ENCODE measurements at places on chromosomes 6 and 20. TPM values are rescaled to one million over a fixed set of nuclear protein-coding genes. Genes with fewer than 3 reads are reported as not detected.
A peak's percentile ranks its signal among the peaks of the same experiment; 100 is the strongest.

DNA sequence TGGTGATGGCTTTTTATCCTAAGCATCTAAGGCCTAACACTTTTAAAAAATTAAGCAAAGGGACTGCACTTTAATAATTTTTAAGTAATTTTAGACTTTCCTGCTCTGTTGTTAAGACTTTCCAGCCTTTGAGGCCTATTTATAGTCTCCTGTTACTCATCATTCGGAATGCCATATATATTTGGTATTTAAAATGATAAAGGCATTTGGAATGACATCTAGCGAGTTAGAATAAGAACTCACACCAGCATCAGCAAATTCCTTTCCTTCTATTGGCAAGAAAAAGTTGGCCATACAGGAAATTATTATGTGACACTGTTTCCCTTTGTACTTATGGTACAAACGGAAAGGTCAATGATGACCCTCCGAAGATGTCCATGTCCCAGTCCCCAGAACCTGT is 88.1 kb upstream of the STMND1 start:
- peak; percentile 90 for DNase-seq

MUC21 gene
- total RNA-seq: not detected

GRCh38 chr20:46060301-46060881 is 29.4 kb downstream of the NCOA5 start:
- no peak for DNase-seq

SLA2 gene
- total RNA-seq: not detected

SIRPB2 gene
- not detected for total RNA-seq

GNRH2 gene
- 1.4 TPM for total RNA-seq

- DNase-seq: no peak
Observed at GRCh38 chr6:30547454-30547853, 8.8 kb downstream of the GNL1 start.

DNA sequence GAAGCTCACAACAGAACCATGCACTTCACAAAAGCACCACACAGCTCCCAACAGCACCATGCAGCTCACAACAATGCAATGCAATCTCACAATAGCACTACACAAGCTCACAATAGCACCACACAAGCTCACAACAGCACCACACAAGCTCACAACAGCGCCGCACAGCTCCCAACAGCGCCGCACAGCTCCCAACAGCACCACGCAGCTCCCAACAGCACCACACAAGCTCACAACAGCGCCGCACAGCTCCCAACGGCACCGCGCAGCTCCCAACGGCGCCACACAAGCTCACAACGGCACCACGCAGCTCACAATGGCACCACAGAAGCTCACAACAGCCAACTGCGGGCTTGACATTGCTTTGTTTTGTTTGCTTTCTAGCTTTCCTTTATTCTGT is 198.1 kb downstream of the DLL1 start:
- no peak for DNase-seq

GRCh38 chr6:39573541-39573940 is 151.7 kb downstream of the KIF6 start:
- no peak for DNase-seq

- no peak for DNase-seq
Observed at GRCh38 chr6:130371921-130372420, 6.2 kb downstream of the TMEM200A start.

KHDRBS2 gene
- not detected for total RNA-seq

GRCh38 chr6:169864148-169865020 is 113.0 kb downstream of the ERMARD start:
- DNase-seq: no peak

- DNase-seq: no peak
Observed at GRCh38 chr6:83467620-83468036, 36.8 kb upstream of the ME1 start.

- no peak for DNase-seq
Observed at GRCh38 chr6:159914565-159914923, 23.8 kb downstream of the MAS1 start.

DNA sequence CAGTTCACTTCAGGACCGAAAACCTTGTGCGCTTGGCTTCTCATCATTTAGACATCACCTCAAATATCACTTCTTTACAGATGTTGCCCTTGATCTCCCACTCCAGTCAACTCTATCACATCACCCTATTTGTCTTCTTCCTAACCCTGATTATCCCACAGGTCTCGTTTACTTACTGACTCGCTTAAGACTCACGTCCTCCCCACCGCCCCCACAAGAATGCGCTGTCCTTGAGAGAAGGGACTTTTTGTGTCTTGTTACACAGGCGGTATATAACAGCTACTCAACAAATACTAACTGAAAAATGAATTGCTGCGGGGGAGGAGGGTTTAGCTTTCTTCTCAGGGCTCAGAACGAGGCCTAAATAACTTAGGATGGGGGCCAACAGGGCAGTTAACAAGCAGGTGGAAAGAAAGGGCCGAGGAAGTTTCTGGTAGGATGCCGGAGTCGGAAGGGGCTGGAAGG is 527 bp downstream of the TOMM34 start:
- DNase-seq: peak; percentile 67

GRCh38 chr20:50338479-50339391 is 148.1 kb downstream of the CEBPB start:
- peak; percentile 59 for DNase-seq

DNA sequence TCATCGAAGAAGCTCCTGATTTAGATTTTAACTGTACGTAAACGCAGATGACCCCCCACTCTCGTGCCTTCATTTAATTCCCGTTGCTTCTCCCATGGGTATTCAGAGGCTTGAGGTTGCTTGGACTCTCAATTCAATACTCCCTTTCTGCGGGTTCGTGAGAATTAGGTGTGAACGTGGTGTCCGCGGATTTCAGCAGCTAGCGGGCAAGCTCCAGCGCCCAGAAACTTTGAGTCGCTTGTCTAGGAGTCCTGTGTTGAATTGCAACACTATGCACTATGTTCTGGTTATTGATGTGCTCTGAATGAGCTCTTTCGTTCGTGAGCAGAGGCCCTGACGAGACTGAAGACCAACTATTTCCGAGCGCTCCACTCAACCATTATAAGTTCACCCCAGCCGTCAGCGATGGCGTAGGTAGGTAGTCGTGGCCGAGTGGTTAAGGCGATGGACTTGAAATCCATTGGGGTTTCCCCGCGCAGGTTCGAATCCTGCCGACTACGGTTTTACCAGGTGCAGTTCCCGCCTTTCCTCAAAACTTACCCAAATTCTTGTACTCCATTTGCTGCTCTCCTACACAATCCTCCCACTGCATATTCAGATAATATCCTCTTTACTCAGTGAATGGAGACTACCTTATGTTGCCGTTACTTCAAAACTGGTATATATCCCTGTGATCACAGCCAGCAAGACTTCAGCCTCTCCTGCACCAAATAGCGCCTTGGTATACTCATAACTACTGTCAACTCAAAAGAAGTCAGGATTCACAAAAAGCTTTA is 72.6 kb upstream of the ZNF184 start:
- peak; percentile 73 for DNase-seq

GRCh38 chr6:166836785-166837718 is 119.3 kb downstream of the RNASET2 start:
- DNase-seq: no peak

DNA sequence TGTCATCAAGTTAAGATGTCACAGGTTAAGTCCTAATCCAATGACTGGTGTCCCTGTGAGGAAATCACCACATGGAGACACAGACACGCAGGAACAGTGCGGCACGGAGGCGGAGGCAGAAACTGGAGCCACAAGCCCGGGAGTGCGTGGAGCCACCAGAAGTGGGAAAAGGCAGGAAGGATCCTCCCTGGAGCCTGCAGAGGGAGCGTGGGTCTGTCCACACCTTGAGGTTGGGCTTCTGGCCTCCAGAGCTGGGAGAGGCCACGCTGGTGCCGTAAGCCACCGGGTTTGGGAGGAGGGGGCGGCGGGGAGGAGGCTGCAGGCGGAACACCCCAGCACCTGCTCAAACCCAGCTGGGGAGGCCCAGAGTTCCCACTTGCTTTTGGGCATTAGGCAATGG is 3.8 kb downstream of the CABLES2 start:
- DNase-seq: no peak

PI3 gene
- not detected for total RNA-seq

DNA sequence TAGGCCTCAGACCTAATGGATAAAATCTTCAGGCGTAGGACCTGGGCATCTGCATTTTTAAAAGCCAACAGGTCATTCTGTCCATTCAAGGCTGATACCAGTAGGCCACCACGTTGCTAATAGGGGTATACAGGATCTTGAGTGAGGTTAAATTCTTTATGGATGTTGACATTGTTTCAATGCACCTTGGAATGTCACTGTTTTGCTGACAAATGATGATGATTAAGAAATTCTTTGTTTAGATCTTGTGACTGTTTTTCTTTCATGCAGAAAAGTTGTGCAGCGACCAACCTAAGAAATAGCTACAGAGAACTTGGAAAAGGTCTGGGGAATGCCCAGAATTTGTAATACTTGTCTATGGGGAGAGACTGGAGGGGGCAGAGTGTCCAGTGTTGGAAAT is 101.1 kb upstream of the CLDN20 start:
- peak; percentile 53 for DNase-seq

DNA sequence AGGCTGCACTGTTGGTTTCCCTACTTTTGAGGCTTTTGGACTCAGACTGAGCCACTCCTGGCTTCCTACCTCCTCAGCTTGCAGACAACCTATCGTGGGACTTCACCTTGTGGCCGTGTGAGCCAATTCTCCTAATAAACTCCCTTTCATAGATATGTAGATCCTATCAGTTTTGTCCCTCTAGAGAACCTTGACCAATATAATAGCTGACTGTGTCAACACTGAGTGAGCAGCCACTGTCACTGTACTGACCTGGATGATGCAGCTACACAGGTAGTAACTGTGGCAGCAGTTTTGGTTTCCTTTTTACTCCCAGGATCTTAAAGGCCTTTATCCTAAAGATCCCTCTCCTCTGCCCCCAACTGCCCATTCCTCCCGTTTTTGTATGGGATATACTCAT is 70.2 kb downstream of the SLC22A3 start:
- DNase-seq: no peak

- no peak for DNase-seq
Observed at GRCh38 chr6:146883640-146884531, 285.1 kb downstream of the ADGB start.

TTLL9 gene
- total RNA-seq: 0.41 TPM

OR10C1 gene
- not detected for total RNA-seq

DDRGK1 gene
- 42.8 TPM for total RNA-seq

- DNase-seq: peak; percentile 57
Observed at GRCh38 chr20:8853805-8854338, 215.0 kb upstream of the PLCB4 start.

SIRPB1 gene
- not detected for total RNA-seq

DNA sequence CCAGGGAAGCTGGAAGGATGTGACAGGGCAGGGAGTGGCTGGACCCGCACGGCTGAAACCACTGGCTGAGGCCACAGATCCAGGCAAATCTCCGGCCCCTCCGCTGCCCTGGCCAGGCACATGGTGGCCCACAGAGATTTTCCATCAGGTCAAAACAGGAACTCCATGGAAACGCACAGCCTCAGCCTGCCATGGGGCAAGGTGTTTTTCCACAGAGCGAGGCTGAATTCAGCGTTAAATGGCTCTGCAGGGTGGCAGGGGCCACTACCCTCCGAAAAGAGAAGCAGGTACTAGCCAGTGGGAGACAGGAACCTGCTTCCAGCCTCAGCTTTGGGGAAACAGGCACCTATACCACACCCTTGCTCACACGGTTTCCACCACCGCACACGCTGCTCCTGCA is 53.1 kb downstream of the PREX1 start:
- DNase-seq: no peak

DNA sequence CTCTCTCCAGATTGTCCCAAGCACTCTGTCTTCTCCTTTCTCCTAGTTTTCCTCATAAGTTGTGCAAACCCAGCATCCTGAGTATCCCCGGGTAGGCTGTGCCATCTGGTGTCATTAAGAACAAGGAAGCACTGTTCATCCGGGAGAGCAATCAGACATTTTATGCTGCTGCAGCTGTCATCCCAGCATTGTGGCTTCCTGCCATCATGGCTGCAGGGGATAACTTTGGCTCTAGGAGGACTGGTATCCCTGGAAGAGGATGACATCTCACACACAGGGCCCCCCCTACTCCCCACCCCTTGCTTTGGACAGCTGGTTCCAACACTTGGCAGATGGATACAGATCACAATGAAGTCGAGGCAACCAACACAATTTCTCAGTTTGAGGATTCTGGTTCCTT is 1195.1 kb upstream of the MAP3K7 start:
- no peak for DNase-seq

TBX18 gene
- total RNA-seq: 12.2 TPM

- DNase-seq: no peak
Observed at GRCh38 chr20:17295151-17295726, 68.4 kb downstream of the PCSK2 start.

GRCh38 chr20:5621305-5621704 is 128.9 kb upstream of the SHLD1 start:
- peak; percentile 64 for DNase-seq

FLRT3 gene
- 6.9 TPM for total RNA-seq

DNA sequence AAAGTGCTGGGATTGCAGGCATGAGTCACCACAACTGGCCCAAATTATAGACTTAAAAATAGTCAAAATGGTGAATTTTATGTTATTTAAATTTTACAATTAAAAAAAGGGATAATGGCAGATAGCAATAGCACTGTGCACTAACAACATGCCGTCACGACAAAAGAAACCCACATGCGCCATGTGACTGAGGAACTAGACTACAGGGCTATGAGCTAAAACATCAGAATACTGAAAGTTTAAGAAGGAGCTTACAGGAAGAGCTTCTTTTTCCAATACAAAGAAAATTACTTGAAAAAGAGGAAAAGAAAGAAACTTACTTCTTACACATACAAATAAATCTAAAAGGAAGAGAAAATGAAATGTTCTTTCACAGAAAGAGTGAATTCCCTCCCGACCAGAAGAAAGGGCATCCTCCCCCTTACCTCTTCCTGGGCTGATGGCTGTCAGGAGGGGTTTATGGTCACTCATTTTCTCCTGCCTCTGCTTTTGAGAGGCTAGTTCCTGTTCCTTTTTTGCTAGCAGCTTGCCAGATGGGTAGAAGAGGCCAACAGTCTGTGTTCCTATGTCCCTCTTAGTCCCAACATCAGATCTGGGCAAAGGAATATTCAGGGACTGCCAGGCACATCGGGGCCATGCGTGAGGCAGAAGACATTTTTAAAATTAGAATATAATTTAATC is 54.5 kb downstream of the DZANK1 start:
- no peak for DNase-seq

DNA sequence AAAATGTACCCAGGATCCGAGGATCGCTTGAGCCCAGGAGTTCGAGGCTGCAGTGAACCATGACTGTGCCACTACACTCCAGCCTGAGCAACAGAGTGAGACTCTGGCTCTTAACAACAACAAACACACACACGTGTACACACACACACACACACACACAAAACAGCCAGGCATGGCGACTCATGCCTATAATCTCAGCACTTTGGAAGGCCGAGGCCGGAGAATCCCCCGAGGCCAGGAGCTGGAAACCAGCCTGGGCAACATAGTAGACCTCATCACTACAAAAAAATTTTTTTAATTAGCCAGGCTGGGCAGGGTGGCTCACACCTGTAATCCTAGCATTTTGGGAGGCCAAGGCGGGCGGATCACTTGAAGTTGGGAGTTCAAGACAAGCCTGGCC is 23.3 kb upstream of the ARFGEF2 start:
- peak; percentile 41 for DNase-seq

C6orf120 gene
- total RNA-seq: 37.7 TPM

DNA sequence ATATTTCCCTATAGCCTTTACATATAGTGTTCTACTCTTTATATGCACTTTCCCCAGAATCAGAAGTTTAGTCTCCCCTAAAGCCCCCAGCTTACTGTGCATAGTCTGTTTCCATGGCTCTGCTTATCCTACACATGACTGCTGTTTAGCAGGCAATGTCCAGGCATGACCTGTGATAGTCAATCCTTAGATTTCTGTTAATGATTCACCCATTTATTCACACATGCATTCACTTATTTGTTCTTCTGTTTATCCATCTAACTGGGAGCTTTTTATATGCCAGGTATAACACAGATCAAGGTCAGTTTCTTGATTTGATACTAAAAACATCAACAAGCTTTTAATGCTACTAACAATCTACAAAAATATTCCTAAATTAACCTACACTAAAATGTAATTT is 300.8 kb downstream of the PHF3 start:
- DNase-seq: no peak
